ENCODE measurements at places on chromosomes 2 and 18. TPM values are rescaled to one million over a fixed set of nuclear protein-coding genes. Genes with fewer than 3 reads are reported as not detected.

DNA sequence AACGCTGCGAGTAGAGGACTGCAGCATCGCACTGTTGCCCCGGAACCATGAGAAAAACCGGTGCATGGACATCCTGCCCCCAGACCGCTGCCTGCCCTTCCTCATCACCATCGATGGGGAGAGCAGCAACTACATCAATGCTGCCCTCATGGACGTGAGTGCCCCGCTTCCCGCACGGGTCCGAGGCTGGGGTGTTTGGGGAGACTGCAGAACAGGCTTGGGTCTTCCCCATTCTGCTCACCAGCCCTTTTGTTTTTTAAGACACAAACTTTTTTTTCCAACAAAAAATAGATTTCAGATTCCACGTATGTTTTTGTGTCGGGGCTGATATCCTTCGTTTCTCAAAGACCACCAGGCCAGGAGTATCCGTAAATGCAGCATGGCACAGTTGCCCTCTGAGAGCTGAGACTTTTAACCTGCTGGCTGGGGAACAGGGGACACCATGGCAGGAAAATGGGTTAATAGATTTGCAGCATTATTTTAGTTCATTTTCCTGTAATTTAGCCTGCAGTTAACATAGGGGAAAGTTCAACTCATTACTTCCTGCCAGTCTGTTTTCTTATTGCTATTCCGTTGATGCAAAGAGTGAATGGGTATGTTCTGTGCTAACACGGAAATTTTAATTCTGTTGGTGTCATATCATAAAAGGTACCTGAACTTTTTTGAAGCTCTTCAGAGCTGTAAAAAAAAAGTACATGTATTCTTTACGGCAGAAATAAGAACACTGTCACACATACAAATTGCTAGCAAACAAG lies 229.9 kb upstream of the RAB12 start:
- DNase-seq = no peak

DNA sequence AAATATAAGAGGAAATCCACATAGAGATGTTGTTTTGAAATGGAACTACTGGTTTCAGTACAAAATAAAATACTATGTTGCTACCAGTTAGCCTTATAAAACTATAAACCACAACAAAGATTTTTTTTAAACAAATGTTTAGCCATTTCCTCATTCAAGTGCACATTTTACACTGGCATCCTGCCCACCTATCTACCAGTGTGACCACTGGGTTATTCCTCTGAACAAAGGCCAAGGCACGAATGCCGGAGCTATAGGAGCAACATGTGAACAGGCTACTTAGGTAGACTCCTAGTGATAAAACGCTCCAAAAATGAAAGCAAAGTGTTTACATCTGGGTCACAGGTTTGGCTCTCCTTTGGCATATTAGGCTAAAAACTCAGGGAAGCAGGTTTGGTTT lies 31.8 kb upstream of the SULT1C4 start:
- no peak for DNase-seq

DNA sequence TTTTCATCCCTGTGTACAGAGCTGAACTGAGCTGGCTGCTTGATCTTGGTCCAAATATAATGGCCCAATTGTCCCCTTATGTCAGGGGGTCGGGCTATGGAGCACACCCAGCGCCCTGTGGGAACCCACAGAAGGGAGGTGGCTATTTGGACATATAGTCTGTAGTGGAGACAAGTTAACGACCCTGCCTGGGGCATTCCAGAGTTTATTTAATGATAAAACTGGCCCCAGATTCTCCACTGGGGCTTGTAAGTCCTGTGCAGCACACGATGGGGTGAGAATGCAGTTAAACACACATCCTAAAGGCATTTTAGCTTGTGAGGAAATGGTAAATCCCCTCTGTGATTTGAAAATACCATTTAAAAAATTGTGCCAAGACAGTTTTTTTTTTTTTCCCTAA lies 72.9 kb downstream of the QPCT start:
- no peak for DNase-seq

DNA sequence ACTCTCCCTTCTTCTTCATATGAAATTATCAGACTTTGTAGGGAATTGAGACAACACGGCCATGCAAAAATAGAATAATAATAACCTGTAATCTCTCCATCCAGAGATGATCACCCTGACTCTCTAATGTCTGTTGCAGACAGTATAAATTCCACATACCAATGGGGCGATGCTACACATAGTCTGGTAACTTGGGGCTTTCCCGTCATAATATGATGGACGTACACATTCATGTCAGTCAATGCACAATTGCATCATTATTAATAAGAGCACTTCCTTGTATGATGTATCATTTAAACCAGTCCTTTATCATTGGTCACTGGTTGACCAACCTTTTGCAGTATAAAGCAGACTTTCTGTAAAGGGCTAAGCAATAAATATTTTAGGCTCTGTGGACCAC lies 39.5 kb upstream of the SCLY start:
- no peak for DNase-seq

- DNase-seq = no peak
Measured at GRCh38 chr18:60417946-60418345, 45.4 kb upstream of the MC4R start.

DNA sequence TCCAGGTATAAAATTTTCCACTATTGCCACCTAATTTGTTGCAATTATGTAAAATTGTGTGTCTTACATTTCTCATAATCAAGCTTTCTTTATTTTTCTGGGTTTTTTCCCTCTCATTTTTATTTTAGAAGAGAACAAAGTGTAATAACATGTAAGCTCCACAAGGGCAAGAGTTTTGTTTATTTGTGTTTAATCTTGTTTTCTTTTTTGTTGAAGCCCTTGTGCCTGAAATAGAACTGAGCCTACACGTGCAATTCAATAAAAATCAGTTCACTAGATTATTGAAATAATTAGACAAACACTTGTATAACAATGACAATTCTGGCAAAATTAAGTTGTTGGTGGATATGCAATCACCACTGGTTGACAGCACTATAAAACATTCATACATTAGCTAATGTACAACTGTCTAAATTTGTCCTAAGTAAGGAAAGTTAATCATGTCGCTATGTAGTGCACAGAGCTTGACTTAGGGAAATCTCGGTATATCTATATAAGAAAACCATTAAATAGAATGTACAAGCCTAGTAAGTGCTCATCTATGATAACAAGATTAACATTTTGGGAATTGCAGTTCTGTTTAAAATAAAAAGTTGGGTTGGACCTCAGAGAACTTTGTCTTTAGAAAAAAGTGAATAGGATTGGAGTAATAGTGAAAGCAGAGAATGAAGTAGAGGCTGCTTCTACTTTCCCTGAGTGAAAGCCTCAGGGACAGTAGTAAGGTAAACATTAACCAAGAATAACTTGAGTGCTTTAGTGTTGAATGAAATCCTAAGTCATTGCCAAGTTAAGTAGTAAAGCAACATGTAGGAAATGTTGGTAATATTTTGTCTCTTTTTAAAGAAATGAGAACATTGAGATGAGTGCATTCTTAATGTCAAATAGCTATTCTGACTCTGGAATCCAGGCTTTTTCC lies 37.4 kb upstream of the NOL4 start:
- no peak for DNase-seq

GRCh38 chr2:197080578-197081216 lies 154.2 kb upstream of the PGAP1 start:
- DNase-seq = no peak

GRCh38 chr2:125004106-125004800 lies 979.2 kb downstream of the CNTNAP5 start:
- no peak for DNase-seq

- no peak for DNase-seq
Measured at GRCh38 chr2:208065476-208065875, 40.1 kb upstream of the PLEKHM3 start.

DNA sequence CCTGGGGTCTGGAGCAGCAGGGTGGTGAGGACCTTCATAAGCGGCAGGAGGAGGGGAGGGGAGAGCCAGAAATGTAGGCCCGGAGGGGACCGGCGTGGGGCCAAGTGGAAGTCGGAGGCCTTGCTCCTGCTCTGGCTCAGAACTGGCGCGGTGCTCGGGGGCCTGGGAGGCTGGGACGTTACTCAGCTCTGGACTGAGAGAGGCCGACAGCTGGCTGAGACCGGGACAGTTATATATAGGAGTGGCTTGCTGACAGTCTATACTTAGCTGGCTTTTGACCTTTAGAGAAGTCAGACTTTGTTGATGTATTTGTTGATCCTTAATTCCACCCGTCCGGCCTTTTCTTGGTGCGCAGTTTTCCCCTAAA lies 15.7 kb downstream of the IGFBP5 start:
- peak; percentile 84 for DNase-seq

DNA sequence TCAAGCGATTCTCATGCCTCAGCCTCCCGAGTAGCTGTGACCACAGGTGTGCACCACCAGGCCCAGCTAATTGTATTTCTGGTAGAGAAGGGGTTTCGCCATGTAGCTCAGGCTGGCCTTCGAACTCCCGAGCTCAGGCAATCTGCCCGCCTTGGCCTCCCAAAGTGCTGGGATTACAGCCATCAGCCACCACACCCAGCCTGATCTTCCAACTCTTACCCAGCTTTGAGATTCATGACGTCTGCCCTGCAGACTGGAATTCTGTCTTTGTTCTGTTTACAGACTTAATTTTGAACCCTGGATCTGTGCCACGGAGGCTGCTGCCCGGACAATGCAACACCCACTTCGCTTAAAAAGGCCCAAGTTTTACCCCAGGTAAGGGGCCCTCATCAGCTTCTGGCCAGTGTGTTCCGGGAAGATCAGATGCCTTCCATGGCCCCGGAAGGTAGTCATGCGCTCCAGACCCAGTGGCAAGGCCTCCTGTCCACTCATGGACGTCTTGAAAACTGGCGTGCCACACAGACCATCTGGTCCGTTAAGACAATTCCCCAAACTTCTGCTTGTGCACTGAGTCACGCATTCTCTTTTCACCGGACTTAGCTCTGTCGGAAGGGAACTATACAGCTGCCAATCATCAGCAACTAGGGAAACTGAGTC lies 5.5 kb downstream of the PXDN start:
- DNase-seq = no peak

GRCh38 chr2:30293303-30293921 lies 62.1 kb downstream of the LBH start:
- DNase-seq = no peak

GRCh38 chr2:8684540-8684877 lies 2.7 kb downstream of the ID2 start:
- no peak for DNase-seq

- DNase-seq = no peak
Measured at GRCh38 chr2:3756306-3756705, 52.9 kb downstream of the DCDC2C start.

- no peak for DNase-seq
Measured at GRCh38 chr18:50203801-50204604, 9.1 kb upstream of the MYO5B start.

The UGT1A3 gene
- not detected for total RNA-seq

The EML6 gene
- 0.77 TPM for total RNA-seq

The UGT1A5 gene
- total RNA-seq = not detected

The SLC40A1 gene
- total RNA-seq = 44.0 TPM

The DAPL1 gene
- not detected for total RNA-seq

The EDAR gene
- 0.33 TPM for total RNA-seq

The SIGLEC15 gene
- total RNA-seq = 0.19 TPM

The MBOAT2 gene
- total RNA-seq = 5.3 TPM

The C2orf81 gene
- 0.82 TPM for total RNA-seq

The HOXD11 gene
- total RNA-seq = not detected

The CCDC138 gene
- 1.1 TPM for total RNA-seq

The ANKAR gene
- total RNA-seq = 9.9 TPM

The RGPD5 gene
- total RNA-seq = 24.7 TPM

The ERBB4 gene
- total RNA-seq = 8.3 TPM

The FABP1 gene
- not detected for total RNA-seq

The MLPH gene
- total RNA-seq = 73.5 TPM

The TLX2 gene
- not detected for total RNA-seq
